ENCODE measurements at places on chromosomes 11 and 22.

DNA sequence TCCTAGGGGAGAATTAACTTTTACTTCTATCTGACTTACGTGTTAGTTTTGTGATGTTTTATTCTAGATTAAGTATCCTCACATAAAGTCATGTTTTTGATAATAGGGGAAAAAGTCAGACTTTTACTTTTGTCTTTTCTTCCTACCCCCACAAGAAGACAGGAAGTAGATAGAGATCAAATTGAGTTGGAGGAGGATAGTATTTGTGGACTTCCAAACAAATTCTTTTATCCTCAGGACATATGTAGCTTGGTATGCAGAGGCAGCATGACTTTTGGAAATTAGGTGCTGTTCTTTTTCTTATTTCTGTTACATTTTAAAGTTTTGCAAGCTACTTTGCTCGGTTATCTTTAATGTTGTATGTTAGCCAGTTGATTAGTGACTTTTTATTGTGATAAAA, 61.4 kb downstream of the MTMR3 start:
- no peak for DNase-seq

DNA sequence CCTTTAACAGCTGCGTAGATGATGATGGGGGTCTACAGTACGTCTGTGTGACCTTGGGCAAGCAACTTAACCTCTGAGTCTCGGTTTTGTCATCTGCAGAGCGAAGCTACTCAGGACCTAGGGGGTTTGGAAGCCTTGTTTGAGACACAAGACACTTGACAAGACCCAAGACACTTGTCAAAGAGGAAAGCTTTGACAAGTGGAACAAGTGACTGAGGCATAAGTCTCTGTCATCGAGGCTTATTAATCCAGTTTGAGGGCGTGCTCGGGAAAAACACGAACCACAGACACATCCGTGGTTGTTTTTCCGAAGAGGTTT, 732 bp upstream of the PC start:
- no peak for DNase-seq

DNA sequence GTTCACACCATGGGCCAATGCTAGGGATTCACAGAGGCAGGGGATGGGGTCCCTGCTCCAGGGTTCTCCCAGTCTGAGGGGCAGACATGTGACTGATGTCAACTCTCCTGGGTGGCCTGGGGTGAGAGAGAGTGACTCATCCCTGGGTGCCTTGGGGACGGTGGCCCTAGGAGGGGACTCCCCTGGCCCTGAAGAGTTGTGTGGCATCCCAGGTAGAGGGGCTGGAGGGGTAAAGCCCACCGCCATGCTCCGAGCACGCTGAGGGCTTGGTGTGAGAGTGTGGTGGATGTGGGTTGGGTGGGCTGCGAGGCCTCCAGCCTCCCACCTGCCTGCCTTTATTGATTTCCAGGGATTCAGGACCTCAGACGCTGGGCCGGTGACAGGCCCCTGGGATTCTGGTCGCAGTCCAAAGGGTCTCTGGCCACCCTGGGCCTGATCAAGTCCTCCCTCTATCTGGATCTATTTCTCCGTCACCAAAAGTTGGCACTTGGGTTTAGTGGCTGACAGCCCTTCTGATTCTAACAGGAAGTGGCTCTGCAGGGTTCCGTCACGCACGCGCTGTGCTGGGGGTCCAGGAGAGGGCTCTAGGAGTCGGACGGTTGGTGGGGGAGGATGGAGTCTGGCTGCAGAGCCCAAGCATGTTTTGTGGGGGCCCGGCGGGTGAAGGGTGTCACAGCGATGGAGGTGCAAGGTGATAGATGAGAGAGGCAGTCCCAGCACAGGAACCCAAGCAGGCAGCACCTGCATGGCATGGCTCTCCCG, 27.3 kb upstream of the WNT7B start:
- DNase-seq, result peak; percentile 24

GRCh38 chr22:50728523-50728931, 9.5 kb upstream of the ACR start:
- DNase-seq, result no peak

DNA sequence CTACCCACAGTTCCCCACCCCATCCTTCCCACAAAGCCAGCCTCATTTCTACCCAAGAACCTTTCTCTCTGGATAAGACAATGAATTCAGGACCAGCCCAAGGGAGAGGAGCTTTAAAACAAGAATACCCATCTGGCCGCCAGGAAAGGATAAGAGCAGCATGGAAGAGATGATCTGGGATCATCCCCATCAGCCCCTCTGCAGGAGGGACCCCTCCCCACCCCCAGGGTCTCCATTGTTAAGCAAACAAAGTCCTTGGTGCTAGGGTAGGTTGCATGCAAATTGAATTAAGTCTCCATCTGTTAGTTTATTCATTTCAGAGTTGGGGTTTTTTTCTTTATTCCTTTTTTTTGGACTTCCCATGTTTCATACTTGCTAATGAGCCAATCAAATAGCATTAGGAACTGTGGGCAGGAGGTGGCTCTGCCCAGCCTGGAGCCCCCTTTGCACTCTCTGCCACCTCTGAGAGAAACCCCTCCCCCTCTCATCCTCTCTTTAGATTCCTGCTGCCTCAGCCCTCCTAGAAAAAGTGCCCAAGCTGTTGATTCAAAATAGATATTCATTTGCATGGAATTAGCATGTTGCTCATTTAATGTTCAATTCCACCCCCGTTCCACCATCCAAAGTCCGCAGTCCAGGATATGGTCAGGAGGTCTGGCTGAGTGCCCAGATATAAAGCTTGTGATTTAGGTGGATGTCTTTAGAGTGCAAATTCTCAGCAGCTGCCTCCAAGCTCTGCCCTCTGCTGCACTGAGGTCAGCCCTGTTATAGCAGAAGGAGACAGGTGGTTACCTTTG, 138.5 kb upstream of the NCAM1 start:
- DNase-seq, result no peak

DNA sequence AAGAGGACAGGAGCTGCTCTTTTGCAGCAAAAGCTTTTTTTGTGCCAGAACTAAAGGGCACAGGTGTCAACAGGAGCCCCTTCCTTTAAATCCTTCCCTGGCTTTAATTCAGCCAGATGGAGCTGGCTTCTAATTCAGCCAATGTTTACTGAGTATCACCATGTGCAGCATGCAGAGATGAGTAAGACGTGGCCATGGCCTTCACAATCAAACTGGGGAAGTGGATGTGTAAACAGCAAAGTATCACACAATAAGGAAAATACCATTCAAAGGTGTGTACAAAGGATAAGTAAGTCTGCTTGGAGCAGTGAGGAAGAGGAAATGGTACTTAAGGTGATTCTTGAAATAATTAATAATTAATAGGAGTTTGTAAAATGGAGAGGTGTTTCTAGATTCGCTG, 243.4 kb downstream of the NXPE2 start:
- no peak for DNase-seq

- no peak for DNase-seq
Measured at GRCh38 chr11:46696212-46696558, 4.2 kb downstream of the ARHGAP1 start.

DNA sequence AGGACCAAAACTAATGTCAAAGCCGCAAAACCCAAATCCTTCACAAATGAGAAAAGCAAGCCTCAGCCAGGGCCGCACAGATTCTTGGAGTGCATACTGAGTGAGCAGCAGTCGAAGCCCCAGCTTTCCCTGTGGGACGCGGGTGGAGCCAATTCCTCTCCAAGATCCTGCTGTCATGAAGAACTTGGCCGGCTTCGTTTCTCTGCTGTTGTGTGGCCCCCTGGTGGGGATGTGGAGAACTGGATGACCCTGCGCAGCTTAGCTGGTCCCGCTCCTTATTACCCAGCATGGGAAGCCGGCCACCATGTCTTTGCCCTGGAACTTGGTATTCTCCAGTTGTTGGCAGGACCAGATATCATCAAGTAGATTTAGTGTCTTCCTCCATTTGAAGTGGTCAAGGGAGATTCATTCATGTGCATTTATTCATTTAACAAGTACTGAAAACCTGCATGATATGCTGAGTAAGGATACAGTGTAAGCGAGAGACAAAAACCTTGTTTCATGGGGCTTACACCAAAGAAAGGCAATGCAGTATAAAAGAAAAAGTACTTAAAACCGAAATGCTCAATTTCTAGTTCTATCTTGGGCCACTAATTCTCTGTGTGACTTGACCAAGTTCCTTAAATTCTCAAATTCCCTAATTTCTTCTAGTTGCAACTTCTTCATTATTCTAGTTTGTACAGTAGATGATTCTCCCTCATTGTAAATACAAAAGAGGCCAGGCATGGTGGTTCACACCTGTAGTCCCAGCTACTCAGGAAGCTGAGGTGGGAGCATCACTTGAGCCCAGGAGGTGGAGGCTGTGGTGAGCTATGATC, 56.7 kb upstream of the CRTAM start:
- DNase-seq, result peak; percentile 63

- DNase-seq, result no peak
Measured at GRCh38 chr11:44319552-44320288, 9.8 kb upstream of the ALX4 start.

DNA sequence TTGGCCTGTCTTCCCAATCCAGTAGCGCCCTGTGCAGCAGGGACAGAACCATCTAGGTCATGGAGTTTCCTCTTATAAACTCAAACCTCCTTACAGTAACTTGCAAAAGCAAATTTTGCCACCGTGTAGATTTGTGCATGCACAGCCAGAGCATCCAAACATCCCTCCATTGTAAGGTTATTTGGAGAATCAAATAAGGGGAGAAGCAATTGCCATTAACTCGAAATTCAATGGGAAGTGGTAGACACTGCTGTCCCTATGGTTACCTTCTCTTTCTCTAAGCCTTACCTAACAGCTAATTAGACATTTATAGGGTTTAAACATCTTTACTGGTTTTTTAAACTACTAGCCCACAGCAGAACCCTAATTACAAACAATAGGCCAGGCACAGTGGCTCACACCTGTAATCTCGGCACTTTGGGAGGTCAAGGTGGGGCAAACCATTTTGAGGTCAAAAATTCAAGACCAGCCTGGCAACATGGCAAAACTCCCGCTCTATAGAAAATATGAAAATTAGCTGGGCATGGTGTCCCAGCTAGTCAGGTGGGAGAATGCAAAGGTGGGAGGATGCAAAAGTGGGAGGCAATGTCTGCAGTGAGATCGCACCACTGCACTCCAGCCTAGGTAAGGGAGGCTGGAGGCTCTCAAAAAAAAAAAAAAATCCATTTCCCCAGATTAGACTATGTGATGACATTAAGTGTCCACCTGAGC, 6.6 kb downstream of the HSPA8 start:
- DNase-seq, result no peak

GRCh38 chr11:88012456-88012855, 162.8 kb downstream of the RAB38 start:
- no peak for DNase-seq

GRCh38 chr11:113664069-113664980, 41.8 kb downstream of the TMPRSS5 start:
- DNase-seq, result no peak

GRCh38 chr11:22666325-22666687, at the start of gene GAS2:
Gene GAS2, plus strand, starts transcription at chr11:22666611. Its CDS starts 8,259 bp downstream, at chr11:22674870.
- DNase-seq, result no peak

DNA sequence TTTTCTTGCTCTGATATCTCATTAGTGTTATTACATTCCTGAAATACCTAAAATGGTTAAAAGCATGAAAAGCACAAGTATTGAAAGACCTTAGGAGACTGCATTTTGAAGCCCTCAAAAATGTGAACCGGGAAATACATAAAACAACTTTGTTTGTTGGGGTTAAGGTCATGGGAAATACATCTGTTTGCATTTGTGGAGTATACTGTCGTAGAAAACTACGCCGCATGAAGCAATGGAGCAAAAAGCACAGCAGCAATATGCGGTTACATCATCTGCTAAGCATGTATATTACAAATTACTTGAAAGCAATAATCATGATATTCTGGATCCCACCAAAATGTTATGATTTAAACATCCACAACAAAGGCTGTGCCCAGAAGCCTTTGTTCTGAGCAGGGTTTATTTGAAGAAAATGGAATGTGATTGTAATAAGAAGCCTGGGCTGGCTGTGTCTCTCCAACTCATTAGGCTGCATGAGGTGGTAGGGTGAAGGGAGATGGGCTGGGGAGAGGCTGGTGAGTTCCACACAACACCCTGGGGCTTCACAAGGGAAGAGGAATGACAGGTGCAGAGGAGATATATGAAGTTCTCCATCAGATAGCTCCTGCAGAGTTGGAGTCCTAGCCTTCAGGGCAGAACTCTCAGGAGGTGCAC, 64.7 kb upstream of the LIN7C start:
- DNase-seq, result no peak

- DNase-seq, result no peak
Measured at GRCh38 chr22:30402028-30402765, 5.4 kb downstream of the SEC14L2 start.

DNA sequence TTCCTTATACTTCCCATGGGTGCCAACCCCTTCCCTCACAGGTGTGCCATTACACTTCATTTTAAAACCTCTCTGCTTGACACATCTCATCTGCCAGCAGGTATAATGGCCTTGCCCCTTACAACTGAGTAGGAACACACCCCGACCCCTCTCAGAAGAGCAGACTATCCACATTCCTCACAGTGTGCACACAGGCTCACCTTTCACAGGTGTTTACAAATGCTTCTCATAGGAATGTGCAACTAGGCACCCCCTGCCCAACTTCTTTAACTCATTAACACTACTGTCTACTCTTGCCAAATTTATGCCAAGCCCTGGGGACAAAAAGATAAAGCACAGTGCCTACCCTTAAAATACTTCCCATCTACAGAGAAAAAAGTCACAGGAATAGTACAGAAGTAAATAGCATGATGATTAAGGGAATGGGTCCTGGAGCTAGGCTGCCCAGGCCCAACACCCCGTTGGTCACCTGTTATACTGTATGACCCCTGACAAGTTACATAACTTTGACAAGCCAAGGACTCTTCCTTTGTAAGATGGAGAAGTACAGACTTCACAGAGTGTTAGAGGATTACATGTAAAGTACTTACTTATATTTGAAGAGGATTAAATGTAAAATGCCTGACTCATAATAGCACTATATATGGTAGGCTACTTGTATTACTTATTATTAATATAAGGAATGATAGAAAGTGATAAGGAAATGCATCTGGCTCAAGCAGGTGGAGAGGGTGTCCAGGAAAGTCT, 15.2 kb downstream of the TRIM3 start:
- DNase-seq, result no peak

GRCh38 chr11:126467471-126467870, 112.0 kb downstream of the ST3GAL4 start:
- DNase-seq, result no peak

DNA sequence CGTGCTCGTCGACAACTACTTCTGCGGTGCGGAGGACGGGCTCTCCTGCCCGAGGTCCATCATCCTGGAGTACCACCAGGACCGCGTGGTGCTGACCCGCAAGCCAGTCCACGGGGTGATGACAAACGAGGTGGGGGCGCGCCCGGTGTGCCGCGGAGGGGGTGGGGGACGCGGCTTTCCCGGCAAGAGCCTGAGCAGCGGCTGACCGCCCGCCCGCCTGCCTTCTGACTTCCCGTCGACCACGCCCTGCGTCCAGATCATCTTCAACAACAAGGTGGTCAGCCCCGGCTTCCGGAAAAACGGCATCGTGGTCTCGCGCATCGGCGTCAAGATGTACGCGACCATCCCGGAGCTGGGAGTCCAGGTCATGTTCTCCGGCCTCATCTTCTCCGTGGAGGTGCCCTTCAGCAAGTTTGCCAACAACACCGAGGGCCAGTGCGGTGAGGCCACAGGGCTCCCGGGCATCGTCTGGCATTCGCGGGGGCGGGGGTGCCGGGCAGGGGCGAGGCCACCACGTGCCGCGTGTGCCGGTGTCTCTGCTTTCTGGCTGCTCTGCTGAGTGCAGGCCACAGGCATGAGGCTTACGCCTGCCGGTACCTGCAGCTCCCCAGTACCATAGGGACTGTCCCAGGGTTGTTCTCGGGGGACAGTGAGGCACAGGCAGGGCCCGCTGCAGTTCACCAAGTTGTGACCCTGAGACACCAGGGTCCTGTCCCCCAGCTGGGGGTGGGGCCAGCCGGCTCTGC, 28.5 kb upstream of the MUC5B start:
- DNase-seq, result no peak
